ENCODE measurements at places on chromosomes 16 and 17.

- no peak for DNase-seq
These were observed 990.7 kb upstream of the RBFOX1 start for GRCh38 chr16:6341981-6342380.

GRCh38 chr17:75832164-75832651 is 12.0 kb downstream of the UNC13D start:
- DNase-seq, result peak; percentile 30

DNA sequence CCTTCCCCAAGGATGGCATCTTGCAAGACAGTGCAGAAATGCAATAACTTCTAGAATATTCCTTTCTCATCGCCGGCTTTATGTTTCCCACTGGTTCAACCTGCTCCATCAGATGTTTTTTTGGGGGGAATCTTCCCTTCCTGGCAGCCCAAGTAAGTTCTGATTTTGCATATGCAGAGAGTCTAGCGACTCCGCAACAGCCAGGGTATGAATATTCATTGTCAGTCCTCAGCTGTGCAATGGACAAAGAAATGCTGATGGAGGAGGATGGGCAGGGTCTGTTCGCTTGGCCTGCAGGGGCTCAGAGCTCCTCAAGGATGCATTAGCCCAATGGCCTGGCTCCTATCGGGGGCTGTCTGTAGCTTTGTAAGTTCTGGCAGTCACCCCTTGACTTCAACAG is 358.8 kb upstream of the CCL2 start:
- DNase-seq, result no peak

DNA sequence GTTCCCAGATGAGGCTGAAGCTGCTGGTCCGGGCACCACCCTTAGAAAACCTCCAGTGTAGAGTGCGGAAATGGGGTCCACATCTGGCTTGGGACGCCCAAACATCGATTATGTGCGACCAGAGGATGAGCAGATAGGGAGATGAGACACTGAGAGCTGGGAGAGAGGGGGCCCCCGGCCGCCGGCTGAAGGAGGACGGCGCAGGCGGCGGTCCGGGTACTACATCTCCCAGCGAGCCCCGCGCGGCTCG is 182 bp upstream of the SPECC1 start:
- no peak for DNase-seq

DNA sequence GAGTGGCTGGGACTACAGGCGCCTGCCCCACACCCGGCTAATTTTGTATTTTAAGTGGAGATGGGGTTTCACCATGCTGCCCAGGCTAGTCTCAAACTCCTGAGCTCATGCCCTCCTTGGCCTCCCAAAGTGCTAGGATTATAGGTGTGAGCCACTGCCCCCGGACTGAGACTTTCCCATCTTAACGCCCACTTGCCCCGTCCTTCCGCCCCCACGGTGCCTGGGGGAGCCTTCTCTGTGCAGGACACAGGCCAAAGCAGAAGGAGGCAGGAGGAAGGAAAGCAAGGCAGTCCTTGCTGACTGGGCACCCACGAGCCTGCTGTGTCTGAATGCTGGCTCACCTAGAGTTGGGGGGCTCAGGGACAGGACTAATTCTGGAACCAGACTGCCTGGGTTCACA is 17.6 kb upstream of the GNG13 start:
- DNase-seq, result no peak

- no peak for DNase-seq
These were observed 44.0 kb downstream of the MRM1 start for GRCh38 chr17:36645422-36645821.

- peak; percentile 87 for DNase-seq
These were observed 244.6 kb upstream of the MAF start for GRCh38 chr16:79845033-79845733.

- DNase-seq, result peak; percentile 71
These were observed 11.9 kb upstream of the NSRP1 start for GRCh38 chr17:30104575-30105339.
